Thoracic aorta (tissue), 2 donors: ENCODE measurements at places on chromosomes 2 and 18. TPM values are rescaled to one million over a fixed set of nuclear protein-coding genes. Genes with fewer than 3 reads are reported as not detected.

The CCBE1 gene
- 1.6 TPM for total RNA-seq

The BOLL gene
- not detected for total RNA-seq

The CIB4 gene
- total RNA-seq, result not detected

DNA sequence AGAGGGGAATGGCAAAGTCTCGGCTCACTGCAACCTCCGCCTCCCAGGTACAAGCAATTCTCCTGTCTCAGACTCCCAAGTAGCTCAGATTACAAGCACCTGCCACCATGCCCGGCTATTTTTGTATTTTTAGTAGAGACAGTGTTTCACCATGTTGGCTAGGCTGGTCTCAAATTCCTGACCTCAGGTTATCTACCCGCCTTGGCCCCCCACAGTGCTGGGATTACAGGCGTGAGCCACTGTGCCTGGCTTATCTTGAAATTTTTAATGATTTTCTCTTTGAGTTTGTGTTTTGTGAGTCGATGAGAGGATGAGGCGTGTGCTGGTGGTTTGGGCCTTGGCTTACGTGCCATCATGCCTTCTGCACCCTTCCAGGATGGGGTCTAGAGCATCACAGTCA is 101.3 kb upstream of the ST3GAL5 start:
- no peak for DNase-seq

- no peak for DNase-seq
Observed at GRCh38 chr2:216685327-216685875, 9.9 kb downstream of the IGFBP5 start.

DNA sequence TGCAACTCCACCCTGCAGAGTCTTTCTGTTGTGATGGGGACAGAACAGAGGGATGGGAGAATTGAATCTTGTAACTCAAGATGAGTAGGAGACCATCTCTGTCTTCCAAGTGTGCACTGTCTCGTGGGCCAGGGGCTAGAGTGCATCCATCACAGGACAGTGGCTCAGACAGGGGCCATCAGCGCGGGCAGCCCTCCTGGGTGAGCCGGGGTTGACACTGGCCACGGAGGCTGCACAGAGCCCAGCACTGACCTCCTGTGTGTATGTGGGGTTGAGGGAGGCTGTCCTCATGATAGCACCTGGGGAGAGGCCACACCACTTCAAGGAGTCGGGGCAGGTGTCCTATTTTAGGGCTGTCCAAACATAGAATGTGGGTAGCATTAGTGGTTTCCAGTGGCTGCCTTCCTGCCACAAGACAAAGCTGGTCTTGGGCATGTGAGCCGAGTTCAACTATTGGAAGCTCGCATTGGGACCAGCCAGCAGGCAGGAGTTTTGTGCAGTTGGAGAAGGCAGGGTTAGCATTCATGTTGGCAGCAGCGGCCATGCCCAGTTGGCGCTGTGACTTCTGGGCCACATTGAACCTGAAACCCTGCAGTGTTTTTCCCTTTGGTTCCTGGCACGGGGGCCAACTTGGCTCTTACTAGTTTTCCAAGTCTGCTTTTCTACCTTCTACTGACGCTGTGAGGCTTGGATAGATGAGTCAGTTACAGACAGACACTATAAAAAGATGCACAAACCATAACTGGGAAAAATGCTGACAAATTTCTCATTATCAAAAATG is 45.3 kb downstream of the ACOXL start:
- no peak for DNase-seq

- DNase-seq, result no peak
Observed at GRCh38 chr2:11012131-11012693, 100.5 kb downstream of the KCNF1 start.
